ENCODE measurements at places on chromosomes 4 and X.

GRCh38 chr4:110122201-110122600 is 76.2 kb downstream of the ELOVL6 start:
- no peak for DNase-seq

DNA sequence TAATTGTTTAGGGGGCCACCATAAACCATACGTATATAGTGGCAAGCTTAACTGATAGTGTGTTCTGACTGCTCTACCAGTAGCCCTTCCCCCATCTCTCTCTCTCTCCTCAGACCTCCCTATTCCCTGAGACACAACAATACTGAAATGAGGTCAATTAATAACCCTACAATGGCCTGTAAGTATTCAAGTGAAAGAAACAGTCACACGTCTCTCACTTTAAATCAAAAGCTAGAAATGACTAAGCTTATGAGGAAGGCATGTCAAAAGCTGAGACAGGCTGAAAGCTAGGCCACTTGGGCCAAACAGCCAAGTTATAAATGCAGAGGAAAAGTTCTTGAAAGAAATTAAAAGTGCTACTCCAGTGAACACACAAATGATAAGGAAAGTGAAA is 78.0 kb downstream of the PRDM5 start:
- no peak for DNase-seq

- no peak for DNase-seq
These were observed 59.2 kb downstream of the FAM47A start for GRCh38 chrX:34072906-34073305.

DNA sequence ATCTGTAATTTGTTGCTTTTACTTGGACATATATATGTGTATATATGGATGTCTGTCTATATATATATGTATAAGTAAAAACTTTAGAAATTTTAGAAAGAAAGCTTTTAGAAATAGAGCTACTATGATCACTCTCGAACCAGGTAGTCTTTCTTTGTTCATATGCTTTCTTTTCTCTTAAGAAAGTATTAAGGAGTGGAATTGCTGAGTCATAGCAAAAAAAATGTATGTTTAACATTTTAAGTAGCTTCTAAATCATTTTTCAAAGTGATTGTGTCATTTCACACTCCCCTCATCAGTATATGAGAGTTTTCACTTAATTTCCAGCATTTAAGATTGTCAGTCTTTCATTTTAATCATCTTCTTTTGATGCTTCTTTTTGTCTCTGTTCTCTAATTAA is 447.9 kb upstream of the TECRL start:
- no peak for DNase-seq

DNA sequence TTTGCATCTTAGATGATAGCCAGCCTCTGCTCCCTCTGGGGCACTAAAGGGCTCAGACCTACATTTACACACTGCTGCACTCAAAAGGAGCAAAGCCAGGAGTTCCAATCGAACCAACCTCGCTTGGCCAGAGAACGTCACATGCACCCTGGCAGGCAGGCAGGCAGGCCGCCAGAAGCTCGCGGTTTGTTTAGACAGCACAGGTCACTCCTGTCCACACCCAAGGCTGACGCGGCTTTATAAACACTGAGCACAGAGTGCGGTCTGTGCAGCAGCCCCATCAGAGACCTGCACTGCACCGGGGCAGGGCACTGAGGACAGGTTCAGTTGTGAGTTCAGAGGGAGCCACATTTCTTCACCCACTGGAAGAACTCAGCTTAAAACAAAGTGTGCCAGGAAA is 143.9 kb downstream of the BCOR start:
- DNase-seq, result no peak

DNA sequence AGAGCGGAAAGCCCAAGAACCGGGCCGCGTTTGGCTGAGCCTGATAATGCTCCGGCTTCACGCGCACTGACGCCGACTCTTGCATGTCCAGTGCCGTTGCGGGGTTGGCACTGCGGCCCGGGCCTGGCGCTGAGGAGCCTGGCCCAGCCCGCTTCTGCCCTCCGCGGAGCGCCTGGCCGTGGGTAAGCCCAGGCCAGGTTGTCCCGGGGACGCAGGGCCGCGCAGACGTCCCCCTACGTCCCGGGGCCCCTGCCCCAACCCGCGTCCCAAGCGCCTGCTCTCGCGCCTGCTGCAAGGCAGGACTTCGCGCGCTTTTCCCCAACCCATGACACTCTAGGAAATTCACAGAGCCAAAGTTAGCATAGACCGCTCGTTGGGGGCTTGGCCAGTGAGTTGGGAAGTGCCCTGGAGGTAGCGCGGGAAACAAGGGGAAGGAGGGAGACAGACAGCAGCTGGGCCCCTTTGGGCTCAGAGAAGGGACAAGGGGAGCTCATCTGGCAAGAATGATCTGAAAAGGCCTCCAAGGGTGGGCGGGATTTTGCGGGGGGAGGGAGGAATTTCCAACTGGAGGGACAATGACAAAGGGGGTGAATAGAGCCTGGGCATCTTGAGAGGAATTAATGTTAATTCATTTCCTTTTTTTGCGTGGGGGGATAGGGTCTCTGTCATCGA is 665 bp upstream of the LRPAP1 start:
- DNase-seq, result no peak

DNA sequence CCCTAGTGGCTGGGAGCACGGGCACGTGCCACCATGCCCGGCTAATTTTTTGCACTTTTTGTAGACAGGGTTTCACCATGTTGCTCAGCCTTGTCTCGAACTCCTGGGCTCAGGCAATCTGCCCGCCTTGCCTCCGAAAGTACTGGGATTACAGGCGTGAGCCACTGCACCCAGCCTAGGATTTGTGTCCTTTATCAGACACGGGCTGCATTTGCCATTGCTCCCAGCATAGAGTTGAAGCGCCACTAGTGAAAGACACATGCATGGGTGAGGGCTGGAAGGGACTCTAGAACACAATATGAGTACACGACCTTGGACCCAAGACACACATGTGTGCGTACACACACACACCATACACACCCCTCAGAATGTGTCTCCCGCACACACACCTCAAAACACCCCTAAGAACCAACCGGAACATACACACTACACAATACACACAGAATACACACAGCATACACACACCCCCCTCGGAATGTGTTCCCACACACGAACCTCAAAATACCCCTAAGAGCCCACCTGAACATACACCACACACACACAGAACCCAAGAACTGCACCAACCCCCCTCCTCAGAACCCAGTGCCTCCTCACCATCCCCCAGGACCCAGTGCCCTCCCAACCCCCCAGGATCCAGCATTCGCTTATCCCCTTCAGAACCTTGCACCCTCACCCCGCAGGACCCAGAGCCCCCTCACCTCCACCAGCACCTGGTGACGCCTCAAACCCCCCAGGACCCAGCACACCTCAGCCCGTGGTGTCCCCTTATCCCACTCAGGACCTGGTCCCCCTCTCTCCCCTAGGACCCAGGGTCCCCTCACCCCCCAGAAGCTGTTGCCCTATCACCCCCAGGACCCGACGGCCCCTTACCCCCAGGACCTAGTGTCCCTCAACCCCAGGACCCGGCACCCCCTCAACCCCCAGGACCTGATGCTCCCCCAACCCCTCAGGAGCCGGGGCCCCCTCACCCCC is 1.0 kb downstream of the TNIP2 start:
- DNase-seq, result no peak

DNA sequence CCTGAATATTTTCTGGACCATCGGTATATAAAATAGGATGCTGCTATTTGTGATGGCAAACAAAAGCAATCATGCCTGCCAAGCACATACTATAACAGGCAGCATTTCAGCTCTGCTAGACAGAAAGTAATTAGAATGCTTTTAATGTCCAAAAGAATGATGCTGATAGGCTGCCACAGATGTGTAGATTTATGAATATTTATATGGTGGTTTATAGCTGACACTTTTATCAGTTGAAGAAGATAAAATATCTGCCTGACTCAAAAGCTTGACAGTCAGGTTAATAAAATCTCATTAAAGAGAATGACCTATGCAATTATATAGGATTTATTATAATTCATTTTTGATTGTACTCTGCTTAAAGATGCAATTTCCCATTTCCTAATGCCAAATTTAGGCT is 4.0 kb downstream of the BEND4 start:
- no peak for DNase-seq

- DNase-seq, result no peak
These were observed 53.0 kb upstream of the KLF3 start for GRCh38 chr4:38610966-38611431.

- DNase-seq, result no peak
These were observed 27.1 kb upstream of the IGFBP7 start for GRCh38 chr4:57137261-57137660.

DNA sequence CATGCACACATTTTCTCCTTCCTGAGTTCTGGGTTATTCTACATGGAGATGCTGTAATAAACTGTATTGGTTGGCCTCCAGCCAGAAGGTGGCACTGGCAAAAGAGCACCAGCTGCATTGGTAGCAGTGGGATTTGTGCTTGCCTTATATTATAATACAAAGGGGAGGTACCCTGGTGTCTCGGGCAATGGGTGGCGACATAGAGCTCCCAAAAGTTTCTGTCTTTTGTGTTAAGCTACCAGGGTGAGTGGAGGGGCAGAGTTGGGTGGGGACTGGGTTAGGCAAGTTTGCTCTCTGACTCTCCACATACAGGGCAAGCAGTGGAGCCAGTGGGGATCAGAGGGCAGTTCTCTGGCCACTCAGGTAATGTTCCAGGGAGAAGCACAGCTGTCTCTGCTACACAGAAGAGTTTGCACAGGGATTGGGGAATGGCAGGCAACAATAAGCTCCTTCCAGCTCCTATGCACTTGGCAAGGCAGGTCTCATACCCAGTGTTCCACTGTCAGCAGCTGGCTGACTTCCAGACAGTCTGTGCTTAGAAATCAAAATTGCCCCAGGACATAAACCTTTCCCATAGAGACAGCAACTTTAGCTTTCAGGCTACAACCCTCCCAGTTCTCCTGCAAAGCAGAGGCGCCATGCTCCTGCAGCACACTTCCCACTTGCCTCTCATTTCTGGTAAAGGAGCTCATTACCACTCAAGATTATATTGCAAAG is 463.9 kb upstream of the PCDH7 start:
- DNase-seq, result no peak

- DNase-seq, result no peak
These were observed 68.7 kb downstream of the SUPT20HL2 start for GRCh38 chrX:24245202-24245601.

GRCh38 chr4:93777081-93777460 is 51.5 kb upstream of the ATOH1 start:
- no peak for DNase-seq

DNA sequence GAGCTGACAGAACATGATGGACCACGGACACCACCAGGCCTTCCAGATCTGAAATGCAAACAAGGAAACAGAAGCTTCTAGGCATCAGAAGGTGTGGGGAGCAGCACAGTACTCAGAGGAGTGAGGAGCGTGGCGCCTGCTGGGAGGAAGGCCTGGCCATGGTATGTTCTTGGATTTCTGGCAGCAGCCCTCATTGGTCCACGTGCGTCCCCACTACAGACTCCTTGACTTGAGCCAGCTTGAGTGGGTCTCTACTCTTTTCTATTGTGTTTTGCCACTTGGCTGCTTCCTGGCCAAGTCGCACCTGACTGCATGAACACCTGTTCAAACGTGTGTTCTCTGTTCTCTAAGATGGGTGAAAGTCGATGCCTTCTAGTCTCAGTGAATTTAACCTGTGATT is 18.0 kb downstream of the ZNF275 start:
- no peak for DNase-seq

DNA sequence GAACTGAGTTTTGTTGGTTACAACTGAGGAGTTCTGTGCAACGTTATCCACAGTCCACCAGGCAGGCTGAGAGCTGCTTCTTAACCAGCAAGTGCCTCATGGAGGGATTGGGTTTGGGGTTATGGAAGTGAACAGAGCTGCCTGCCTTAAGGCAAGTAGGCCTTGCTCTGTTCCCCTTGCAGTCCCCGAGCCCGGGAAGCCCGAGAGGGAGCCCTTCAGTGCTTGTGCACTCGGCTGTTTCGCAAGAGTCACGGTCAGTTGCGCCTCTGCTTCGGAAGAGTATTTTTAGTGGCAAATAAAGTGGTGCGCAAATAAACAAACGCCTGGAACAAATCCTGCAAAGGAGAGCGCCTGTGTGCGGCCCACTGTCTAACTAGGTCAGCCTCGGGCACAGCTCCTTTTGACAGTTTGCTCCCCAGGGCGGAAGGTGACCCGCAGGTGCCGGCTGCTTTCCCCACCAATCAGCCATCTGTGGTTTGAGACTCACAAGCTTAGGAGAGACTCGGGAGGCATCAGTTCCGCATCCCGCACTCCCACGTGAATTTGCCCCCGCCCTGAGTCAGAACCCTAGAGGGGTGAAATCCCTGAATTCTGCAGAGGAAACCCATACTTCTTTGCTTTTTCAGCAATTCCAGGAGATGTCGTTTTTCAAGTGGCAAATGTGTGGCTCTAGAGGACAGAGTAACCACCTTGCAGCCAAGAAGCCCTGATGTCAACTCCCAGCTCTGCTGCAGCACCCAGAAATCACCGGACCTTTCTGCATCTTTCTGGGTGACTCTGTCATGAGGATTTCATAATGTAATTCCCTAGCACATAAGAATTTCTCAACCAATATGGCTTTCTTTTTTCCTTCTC is 56.8 kb downstream of the LGI2 start:
- DNase-seq, result no peak

- DNase-seq, result no peak
These were observed 3.9 kb downstream of the RPL10 start for GRCh38 chrX:154401918-154402621.

GRCh38 chr4:144955104-144955503 is 142.9 kb downstream of the ANAPC10 start:
- no peak for DNase-seq

DNA sequence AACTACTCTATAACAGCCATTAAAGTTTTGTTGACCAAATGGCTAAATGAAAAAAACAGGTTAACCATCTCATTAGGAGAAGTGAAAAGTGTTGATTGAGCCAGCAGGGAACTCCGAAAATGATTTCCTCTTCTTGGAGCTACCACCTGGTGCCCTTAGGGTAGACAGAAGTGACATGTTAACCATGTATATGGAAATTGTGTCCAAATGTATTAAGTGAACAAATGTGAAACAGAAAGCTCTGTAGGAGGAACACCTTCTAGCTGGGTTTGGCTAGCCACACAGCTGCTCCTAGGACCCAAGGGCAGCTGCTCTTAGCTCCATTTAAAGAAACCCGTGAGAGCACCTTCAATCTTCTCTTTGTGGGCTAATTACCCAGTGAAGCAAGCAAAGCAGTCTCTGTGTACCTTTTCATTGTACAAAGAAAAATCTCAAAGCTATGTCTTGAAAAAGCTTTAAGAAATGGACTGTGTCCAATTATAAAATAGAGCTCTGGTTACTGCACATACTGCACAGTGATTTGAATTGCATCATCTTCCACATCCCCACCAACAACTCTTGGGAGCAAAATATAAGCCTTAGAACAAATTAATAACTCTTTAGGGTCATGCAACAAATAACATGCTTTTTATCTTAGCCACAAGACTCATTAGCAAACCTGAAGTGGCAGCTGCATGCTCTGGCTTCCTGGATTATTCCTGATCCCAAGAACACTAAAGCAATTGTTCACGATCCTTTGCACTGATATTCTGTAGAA is 59.2 kb upstream of the PARM1 start:
- no peak for DNase-seq

GRCh38 chrX:48071064-48071985 is at the start of gene ZNF630:
Gene ZNF630, minus strand, starts transcription at chrX:48071640. Its CDS starts 4,754 bp downstream, at chrX:48066886.
- DNase-seq, result peak; percentile 74

GRCh38 chrX:40057405-40057804 is 40.4 kb downstream of the BCOR start:
- DNase-seq, result no peak
